Activated T-cell treated with anti-CD3 and anti-CD28 coated beads for 1 hour (primary cell): ENCODE measurements at places on chromosomes 1 and 21.

DNA sequence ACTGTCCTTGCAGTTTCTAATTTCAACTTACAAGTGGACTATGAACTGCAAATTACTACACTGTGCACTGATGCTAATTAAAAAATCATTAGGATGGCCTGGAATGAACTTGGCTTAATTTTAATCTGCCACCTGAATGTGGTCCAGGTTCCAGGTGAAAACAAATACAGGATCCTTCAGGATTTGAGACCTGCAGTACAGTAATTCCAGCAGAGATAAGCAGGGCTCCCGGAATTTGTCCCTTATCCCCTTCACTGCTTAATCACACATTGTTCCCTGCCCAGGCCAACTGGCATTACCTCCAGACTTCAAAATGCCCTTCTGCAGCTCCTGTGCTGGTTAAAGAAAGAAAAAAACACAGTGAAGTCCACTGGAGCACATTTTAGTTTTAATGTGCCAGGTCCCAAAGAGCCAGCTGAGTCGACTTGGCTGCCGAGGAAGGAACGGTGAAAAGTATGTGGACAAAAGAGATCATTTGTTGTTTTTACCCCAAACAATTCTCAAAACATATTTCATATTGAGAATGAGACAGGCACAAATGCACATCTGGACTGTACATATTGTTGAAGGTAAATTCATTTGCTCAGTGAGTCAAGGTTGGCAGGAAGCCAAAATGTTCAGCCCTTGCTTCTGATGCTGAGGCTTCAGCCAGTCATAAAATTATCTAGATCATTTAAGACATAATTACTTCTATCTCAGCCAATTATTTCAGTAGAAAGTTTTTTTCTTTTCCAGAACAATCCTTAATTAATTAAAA lies 28.3 kb downstream of the DEGS1 start:
- DNase-seq, result no peak

- no peak for DNase-seq
These were observed 137.5 kb downstream of the TGFB2 start for GRCh38 chr1:218482683-218483082.

DNA sequence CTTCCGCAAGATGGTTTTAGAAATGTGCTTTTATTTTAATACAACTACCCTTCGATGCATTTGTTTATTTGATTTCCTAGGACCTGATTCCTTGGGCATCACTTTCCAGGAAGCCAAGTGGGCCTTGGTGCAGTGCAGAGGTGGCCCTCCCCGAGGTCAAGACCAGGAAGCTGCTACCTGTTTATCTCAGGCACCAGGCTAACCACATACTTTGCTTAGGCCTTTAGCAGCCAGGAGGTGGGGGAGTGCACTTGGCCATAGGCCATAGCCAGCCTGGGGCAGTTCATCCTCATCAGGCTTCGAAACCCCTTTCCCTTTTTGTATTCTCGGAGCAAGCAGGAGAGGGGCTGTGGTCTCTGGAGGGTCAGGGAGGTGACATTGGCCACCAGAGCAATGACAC lies 45.4 kb downstream of the SMYD2 start:
- no peak for DNase-seq

DNA sequence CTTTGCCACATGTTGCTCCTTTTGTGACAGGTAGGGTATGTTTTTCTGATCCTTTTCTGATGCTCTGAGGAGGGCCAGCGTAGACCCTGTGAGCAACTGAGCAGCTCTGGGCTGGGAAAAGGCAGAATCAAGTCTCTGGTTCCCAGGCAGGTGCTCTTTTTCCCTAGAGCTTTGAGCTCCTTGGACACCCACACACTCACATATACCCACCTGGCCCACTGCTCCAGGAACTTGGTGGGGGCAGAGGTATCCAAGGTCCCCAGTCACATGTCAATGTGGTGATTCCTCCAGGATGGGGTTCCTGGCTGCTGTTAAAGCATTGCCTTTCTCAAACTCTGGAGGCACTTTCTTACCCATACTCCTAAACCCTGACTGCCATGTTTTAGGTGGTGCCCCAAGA lies 5.4 kb downstream of the CD2 start:
- no peak for DNase-seq

DNA sequence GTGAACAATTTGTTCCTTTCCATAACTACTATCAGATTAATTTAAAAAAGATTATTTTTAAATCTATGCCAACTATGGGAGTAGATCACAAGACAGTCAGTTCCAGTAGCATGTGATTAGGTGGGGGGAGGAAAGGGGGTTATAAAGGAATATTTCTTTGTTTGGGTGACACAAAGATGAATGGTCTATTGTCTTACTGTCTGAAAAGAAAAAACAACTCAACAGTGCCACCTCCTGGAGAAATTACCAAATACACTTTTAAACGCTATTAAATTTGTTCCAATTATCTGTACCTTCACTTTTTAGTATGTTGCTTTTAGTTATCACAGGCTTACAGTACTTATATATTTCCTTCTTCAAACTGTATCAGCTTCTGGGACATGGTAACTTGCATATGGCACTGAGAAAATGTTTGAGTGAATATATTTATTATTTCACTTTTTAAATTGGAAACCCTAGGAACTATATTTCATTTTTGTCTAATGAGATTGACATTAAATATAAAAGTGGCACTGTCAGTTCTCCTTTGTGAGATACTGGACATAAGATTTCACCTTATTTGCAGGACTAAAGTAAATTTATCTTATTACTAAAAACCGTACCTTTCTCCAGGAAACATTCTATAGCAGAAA lies 1.7 kb upstream of the SORT1 start:
- DNase-seq, result no peak

DNA sequence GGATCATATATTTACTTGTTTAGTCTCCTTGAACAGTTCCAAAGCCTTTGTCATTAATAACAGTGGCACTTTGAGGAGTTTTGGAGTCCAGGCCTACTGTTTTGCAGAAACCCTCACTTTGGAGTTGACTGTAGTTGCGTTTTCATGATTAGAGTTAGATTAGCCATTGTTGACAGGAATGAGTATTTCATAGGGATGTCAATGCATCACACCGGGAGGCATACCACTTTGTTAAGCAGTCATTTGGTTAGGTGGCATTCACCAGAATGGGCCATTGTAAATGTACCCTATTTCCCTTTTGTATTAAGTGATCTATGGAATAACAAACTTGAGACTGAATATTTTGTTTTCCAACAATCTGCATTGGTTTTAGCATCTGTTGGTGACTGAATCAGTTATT lies 11.8 kb downstream of the MRPS6 start:
- DNase-seq, result no peak

GRCh38 chr1:159881622-159882526 lies 18.1 kb downstream of the CFAP45 start:
- peak; percentile 23 for DNase-seq

DNA sequence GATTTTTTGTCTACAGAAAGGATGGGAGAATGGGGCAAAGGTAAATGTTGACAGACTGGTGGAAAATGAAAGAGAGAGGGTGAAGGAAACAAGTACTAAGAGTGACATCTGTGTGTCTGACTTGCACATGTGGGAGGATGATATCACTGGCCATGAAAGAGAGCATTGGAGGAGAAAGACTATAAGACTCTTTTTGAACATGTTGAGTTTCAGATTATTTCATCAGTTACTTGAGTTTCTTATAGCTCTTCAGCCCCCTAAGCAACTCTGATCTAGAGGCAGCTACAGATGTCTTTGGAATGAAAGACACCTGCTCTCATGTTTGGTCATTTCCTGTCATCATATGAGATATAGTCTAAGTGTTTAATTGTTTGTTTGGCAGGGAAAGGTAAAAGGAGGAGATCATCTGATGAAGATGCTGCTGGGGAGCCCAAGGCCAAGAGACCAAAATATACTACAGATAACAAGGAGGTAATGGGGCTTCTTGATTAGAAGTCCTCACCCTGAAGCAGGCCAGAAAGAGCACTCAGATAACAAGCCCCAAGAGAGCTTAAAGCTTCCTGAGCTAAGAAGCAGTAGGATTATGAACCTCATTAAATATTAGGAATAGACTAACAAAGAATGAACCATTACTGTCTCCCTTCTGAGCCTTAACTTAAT lies 4.5 kb downstream of the POLR3C start:
- DNase-seq, result no peak

GRCh38 chr21:39062196-39062595 lies 121.1 kb downstream of the PSMG1 start:
- DNase-seq, result no peak

DNA sequence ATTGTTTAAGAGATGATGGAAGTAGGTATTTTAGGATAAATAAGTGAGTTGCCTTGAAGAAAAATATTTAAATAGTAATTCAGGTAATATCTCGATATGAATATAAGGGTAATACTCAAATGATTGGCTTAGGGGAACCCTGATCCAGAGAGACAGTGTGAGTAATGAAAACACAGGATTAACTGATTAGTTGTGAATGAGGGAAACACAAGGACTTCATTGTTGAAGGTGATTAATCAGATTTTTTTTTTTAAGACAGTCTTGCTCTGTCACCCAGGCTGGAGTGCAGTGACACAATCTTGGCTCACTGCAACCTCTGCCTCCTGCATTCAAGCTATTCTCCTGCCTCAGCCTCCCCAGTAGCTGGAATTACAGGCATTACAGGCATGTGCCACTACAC lies 12.7 kb downstream of the SLC25A33 start:
- DNase-seq, result no peak

GRCh38 chr1:30268923-30269666 lies 454.3 kb downstream of the MATN1 start:
- DNase-seq, result no peak

GRCh38 chr1:38973659-38974437 lies 17.2 kb upstream of the AKIRIN1 start:
- no peak for DNase-seq

DNA sequence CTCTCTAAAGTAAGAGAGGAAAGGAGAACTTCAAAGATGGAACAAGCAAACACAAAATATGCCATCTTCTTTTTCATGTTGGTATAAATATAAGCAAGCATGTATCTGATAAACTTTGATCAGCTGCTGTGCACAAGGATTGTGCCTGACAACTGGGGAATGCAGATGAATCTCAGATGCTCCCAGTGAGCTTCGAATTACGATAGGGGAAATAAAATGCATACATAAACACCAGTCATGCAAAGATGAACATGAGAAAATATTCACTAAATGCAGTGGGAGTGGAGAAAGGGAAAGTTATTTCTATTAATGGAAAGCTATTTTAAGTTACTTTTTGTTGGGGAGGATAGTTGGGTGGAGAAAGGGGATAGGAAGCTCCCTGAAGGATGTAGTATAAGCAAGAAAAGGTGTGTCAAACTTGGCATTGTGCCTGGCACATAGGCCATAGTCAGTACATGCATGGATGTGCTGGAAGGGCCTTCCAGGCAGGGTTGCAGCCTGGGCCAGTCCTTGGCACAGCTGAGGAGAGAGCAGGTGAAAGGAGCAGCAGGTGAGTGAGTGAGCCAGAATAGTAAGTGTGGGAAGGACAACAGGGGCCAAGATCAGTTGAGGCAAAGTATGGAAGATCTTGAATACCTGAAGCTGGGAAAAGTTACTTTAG lies 57.8 kb upstream of the PGD start:
- DNase-seq, result no peak

GRCh38 chr1:28282426-28283407 lies 23.4 kb downstream of the SESN2 start:
- DNase-seq, result no peak

DNA sequence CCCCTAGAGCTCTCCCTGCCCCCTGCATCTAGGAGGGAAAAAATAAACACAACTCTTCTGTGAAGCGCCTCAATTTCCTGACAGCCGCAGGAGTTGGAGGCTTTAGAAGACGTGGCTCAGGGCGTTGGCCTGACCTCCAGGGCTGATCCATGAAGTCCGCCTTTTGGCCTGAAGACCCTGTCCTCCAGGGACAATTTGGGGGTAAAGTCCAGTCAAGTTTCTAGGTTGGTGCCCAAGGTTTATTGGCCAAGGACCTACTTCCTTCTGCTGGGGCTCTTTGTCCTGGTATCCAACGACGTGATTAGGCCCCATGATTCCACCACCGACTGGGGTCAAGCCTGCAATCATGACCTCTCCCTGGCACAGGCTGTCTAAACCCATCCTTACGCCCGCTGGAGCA lies 54.9 kb downstream of the PTPRF start:
- no peak for DNase-seq

DNA sequence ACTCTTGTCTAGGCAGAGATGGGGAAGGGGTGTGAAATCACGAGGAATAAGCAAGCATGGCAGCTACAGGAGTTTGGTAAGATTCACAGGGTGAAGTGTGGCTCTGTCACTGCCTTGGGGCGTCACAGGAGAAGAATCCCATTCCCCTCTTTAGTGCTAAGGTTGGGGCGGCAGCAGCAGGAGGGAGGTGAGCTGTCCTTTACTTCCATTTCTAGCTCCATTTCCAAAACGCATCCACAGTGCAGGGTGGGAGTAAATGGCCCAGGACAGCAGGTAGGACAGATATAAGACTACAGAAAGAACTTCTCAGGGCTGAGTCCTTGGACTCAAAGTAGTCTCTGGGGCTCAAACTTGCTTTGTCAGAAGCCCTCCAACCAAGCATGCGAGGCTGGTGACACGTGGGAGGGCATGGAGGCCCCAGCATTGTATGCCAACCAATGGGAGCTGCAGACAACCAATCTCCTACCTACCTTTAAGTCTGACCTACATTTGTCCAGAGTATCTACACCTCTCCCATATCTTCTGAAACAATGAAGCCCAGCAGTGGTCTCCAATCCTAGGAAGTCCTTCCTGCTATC lies 8.5 kb downstream of the MEF2D start:
- no peak for DNase-seq

GRCh38 chr1:70171512-70171911 lies 33.9 kb downstream of the LRRC40 start:
- no peak for DNase-seq

GRCh38 chr21:46128933-46129571 lies 26.3 kb downstream of the FTCD start:
- DNase-seq, result no peak

- no peak for DNase-seq
These were observed 852 bp downstream of the KTI12 start for GRCh38 chr1:52032785-52033131.

- no peak for DNase-seq
These were observed 47.1 kb upstream of the RPL11 start for GRCh38 chr1:23644555-23644866.

- no peak for DNase-seq
These were observed 95.3 kb downstream of the BACH1 start for GRCh38 chr21:29394051-29394450.

- no peak for DNase-seq
These were observed 97.9 kb upstream of the MARK1 start for GRCh38 chr1:220430059-220430458.

GRCh38 chr1:82465024-82465423 lies 664.3 kb downstream of the ADGRL2 start:
- DNase-seq, result no peak

DNA sequence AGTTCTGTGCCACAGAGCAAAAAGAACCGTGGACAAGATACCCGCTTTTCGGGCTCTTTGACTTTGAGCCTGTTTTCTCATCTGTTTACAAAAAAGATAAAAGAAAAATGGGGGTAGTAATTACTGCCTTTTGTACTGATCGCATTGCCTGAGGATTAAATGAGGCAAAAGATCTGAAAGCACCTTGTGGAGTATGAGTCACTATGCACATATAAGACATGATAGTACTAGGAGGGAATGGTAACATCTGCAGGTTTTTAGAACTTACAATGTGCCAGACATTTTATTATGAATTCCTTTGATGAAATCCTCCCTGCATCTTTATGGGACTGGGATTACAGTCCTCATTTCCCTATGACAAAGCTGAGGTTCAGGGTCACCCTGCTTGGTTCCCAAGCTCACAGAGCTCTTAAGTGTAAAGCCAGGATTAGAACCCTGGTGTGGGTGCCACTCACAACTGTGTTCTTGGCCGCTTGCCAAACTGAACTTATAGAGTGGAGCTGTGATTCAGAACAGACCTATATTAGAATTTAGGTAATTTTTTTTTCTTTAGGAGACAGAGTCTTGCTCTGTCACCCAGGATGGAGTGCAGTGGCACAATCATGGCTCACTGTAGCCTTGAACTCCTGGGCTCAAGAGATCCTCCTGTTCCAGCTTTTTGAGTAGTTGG lies 1.8 kb downstream of the DISC1 start:
- peak; percentile 44 for DNase-seq
